Stimulated activated CD4-positive, alpha-beta T cell treated with anti-CD3 and anti-CD28 coated beads, Interleukin-4, amount 100 ng/mL, for 1 hour (primary cell): ENCODE measurements at places on chromosomes 4 and X.

DNA sequence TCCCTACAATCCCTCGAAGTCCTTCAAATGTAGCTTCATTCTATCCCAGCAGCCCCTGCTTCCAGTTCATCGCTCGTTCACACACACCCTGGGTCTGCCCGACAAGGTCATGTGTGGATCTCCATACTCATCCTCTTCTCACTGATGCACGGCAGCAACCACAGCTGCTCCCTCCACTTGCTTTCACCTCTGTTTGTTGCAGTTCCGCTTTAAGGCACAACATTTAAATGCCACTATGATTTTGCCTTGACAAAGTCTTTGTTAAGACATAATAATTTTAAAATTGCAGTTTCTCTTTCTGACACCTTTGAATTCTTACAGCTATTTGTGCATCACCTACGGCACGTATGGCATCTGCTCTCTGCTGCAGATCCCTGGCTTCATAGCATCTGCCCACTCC, 1.8 kb downstream of the ODAPH start:
- DNase-seq: no peak

GRCh38 chr4:15901007-15901406, 37.5 kb downstream of the FGFBP1 start:
- DNase-seq: no peak

- no peak for DNase-seq
Measured at GRCh38 chr4:23890369-23891063, 669 bp upstream of the PPARGC1A start.

DNA sequence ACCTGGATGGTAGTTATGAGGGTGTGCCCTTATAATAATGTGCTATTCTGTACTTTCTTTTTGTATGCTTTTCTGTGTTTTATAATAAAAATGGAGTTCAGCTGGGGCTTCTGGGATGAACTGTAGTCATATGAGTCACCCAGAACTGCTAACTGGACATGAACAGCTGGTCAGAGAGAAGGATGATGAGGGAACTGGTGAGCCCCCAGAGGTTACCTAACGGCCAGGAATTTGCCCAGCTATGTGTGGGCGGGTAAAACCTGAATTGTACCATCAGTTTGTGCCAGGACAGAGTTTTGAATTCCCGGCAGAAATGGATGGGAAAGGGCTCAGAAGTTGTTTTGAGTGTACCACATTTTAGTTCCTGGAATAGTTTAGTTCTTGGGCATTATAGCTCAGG, 138.0 kb upstream of the USP9X start:
- no peak for DNase-seq

- DNase-seq: no peak
Measured at GRCh38 chr4:113007151-113007550, 42.3 kb upstream of the ANK2 start.

- DNase-seq: no peak
Measured at GRCh38 chr4:140331245-140331644, 42.2 kb upstream of the SCOC start.
